ENCODE measurements at places on chromosomes 3 and 15.

DNA sequence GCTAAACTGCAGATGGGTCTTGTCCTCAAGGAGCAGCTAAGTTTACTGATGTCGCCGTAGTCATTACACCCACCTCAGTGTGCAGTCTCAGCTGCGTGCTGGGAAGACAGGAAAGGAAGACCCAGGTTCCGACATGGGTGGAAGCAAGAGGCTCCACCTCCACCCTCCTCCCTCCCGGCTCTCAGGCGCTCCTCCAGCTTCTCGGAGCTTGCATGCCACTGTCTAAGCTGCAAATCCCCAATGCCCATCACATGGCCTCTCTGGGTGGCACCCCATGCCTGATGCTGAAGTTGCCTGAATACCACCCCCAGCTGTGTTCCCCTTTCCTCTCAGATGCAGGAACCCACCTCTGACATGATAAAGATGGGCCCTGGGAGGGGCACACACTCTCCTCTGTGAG is 58.5 kb downstream of the MGLL start:
- DNase-seq, result no peak

- no peak for DNase-seq
These were observed 48.5 kb downstream of the PXYLP1 start for GRCh38 chr3:141280086-141280485.

DNA sequence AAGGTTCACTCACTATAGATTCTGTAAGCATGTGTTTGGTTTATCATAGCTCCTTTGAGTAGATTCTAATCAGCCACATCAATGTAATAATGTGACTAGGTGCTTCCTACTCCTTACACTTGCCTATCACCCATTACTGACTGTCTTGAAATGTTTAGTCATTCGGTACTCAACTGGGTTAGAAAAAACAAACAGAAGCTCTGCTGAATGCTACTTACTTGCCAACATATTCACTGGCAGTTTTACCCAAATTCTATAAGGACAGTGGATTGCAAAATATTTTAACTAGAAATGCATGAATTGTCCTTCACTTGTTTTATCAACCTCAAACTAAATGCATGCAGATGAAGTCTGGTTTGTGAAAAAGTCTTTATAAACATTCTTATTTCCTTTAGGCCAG is 352.1 kb upstream of the ALCAM start:
- DNase-seq, result no peak

GRCh38 chr3:72112435-72112834 is 327.5 kb upstream of the PROK2 start:
- no peak for DNase-seq

DNA sequence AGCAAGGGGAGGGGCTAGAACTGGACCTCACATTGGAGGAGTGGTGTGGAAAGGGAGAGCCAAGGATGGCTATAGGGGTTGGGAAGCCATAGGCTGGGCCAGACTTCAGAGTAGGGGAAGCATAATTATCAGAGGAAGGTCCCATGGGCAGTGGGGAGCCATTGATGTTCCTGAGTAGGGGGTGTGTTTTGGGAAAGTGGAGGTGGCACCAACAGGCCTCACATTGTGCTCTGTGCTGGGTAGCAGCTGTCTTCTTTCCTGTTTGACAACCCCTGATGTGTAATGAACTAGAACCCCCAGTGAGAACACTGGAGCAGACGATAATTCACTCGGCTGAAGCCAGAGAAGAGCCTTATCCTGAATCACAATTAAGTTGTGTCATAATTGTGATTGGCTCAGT is 41.2 kb downstream of the SLC6A11 start:
- no peak for DNase-seq

- no peak for DNase-seq
These were observed 47.4 kb downstream of the MRPL46 start for GRCh38 chr15:88419830-88420229.

GRCh38 chr3:108516881-108517280 is 6.5 kb upstream of the MYH15 start:
- no peak for DNase-seq

DNA sequence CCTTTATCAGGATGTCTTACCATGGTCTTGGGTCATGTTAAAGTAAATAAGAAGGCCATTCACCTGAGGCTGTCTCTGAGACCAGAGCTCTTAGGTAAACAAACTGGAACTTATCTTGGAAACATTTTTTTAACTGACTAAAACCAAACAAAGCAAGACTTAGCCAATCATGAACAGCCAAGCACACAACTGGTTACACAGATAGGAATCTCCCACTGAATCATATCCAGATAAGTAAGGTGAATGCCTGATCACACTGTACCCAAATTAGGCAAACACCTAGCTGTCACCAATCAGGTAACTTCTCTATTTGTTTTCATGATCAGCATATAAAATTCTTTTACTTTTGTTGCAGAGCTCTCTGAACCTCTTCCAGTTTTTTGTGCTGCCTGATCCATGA is 205.4 kb downstream of the CNTN3 start:
- no peak for DNase-seq

DNA sequence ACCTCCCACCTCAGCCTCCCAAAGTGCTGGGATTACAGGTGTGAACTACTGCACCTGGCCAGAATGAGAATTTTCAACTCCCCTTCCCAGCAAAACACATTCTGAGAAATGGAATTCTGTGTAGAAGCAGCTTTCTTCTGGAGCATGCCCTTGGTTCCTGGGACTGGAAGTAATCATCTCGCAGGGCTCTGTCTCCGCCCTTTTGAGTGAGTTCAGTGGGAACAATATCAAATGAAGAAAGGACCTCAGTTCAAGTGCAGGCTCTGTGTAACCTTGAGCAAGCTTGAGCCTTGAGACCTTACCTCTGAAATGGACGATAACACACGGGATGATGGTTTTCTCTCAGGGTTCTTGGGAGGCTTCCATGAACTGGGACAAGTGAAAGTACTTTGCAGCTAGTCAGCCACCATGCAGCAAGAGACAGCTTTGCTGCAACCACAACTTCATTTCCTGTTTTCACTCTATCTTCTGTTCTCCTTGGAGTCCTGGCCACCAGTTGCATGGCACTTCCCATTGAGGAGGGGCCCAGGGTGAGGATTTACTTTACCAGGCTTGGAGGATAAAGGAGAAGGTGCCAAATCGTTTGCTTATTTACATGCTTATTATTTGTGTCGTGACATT is 35.7 kb upstream of the IGF1R start:
- DNase-seq, result no peak

- no peak for DNase-seq
These were observed 232.6 kb downstream of the ABHD5 start for GRCh38 chr3:43923104-43923882.

DNA sequence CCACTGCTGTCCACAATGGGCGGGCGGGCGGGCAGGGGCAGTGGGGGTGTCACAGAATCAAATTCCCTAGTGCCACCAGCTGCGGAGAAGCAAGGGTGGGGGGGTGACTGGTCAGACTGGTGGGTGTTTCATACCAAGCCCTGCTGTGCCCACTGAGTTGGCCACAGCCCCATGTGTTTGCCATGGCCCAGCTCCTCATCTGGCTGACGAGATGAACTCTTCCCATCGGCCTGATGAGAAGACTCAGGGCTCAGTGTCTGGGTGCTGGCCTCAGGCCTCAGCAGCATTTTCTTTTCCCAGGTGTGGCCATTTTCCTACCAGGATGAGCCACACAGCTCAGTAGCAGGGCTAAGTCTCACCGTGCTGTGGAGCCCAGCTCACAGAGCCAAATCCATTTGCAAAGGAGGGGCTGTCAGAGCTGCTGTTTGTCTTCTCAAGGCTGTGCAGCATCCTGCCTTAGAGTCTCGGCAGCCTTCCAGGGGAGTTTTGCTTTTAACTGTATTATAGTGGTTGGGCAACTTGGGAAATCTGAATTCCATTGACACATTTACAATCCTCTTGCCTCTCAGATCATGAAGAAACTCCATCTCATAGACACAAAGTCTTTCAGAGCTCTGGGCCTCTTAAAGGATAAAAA is 176.8 kb downstream of the ABHD5 start:
- DNase-seq, result no peak

Measured in activated CD4-positive, alpha-beta memory T cell treated with anti-CD3 and anti-CD28 coated beads for 36 hours (primary cell).